ENCODE measurements at places on chromosomes 5 and 9.

DNA sequence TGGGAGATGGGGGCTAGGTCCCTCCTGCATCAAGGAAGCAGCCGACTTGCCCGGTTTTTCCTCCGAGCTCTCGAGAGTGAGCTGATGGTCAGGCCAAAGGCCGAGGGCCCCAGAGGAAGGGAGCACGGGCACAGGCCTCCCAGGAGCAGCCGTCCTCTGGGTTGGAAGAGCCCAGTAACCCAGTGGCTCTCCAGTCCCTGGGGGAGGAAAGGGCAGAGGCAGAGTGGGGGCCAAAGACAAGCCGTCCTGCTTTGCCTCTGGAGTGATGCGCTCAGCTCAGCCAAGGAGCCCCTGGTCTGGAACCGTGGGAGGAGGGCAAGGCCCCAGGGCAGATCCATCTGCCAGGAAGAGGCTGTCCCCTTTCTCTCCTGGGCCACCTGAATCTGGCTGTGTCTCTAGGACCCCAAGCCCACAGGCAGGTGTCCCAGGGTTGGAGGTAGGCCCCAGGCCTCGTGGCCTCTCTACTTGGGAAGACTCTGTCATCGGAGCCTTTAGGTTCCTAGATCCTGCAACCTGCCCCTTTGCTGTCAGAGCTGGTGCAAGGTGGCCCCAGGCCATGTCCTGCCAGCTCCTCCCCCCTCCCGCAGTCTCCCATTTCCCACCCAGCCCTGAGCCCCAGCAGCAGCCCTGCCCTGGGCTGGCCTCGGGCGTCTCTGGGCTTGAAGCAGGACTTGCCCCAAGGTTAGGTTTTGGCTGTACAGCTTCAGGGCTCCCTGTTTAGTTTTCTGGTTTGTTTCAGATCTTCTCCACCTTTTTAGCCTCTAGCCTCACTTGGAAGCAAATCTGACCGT, 224.1 kb downstream of the CACNA1B start:
- DNase-seq = no peak

DNA sequence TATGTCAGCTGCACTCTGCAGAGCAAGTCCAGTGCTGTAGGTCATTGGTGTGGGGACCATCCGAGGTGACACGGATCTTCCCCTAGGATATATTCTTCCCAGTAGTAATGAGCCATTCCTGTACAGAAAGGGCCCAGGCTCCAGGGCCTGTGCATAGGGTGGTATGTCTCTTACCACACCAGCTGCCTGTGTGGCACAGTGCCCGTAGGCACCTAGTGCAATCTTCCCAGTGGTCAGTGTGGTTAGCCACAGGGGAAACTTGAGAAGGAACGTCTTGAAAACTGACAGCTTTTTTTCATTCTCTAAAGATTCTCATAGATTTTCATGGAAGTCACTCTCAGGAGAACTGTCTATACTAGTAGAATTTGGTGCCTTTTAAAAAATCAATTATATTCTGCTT, 39.8 kb downstream of the CYSTM1 start:
- DNase-seq = no peak

DNA sequence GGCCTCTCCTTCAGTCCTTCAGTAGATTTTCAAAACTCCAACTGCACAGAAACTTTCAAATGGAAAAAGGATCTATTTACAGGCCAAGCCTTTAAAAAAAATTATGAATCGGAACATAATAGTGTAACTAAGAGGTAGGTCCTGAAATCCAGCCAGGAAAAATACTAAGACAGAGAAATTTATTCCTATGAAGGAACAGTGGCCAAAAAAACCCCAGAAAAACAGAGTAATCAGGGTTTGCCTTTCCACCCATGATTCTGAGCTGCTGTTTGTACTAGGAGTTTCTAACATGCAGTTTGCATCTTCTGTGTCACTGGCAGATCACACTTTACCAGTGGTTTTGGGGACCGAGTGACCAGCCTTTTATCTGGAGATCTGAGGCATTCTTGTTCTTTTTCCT, 93.1 kb upstream of the TMED7 start:
- no peak for DNase-seq

DNA sequence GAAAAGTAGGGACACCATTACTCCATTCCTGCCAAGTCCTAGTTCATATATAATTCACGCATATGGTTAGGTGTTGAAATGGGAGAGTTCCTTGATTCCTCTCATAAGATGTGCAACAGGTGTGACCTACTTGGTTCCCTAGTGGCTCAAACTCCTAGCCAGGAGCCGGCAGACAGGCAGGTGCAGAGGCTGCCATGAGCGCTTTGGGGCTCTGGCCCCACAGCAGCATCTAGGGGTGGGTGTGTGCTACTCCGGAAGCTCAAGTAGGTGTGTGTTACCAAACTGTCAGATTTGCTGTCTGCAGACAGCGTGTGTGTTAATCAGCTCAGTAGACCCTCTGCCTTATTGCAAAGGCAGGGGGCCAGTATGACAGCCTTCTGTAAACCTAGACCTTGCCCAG, 1652.4 kb upstream of the ACO1 start:
- DNase-seq = no peak

- DNase-seq = no peak
Measured at GRCh38 chr5:142684508-142685041, 1.3 kb downstream of the FGF1 start.

GRCh38 chr5:135546912-135547311, 11.1 kb upstream of the NEUROG1 start:
- DNase-seq = no peak

GRCh38 chr5:76529464-76530344, 93.5 kb downstream of the F2RL2 start:
- DNase-seq = no peak

DNA sequence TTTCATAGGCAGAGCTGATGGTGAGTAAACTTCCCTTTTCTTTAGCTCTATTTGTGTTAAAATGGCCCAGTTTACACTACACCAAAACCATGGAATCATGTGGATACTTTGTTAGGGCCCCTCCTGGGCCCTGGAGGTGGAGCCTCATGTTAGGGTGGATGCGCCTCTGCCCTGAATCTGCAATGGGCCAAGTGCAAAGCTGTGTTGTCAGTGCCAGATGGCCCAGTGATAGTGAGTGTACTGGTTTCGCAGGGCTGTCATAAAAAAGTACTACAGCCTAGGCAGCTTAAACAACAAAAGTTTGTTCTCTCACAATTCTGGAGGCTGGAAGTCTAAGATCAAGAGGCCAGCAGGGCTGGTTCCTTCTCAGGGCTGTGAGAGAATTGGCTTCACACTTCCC, 64.8 kb downstream of the HSPA4 start:
- no peak for DNase-seq

- no peak for DNase-seq
Measured at GRCh38 chr5:64854855-64855254, 86.1 kb downstream of the CWC27 start.

GRCh38 chr9:136606687-136607333, 55.9 kb upstream of the EGFL7 start:
- no peak for DNase-seq

DNA sequence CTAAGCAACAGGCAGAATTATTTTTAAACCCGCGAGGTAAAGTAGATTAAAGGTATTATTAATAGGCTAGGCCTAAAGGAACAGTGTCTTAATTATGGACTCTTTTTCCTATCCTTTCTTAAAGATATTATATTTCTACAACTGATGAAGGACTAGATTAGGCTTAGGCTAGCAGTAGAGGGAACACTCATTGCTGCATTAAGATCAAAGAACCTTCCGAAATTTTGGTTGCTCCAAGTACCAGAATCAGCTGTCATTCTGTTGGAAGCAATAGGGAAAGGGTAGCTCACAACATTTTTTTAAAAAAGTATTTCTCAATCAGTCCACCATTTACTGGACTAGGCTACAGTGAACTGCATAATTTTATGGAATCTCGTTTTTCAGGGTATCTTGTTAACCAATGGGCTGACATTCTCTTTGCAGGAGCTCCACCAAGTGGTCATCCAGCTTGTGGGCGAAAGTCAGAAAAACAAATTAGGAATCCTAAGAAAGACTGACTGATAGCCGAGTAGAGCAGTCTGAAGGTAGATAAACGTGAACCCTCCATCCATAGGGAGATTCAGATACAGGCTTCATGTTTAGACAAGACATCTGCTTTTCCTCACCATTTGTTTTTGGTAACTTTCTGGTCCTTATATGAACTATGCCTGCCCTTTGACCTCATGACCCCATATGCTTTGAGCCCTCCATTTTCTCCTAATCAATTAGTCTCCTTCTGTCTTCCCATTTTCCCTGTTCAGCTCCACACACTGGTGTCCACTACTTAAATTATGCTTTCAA, 103.6 kb upstream of the CHD1 start:
- DNase-seq = peak; percentile 48

- DNase-seq = peak; percentile 28
Measured at GRCh38 chr5:78586251-78586650, 62.3 kb downstream of the LHFPL2 start.

DNA sequence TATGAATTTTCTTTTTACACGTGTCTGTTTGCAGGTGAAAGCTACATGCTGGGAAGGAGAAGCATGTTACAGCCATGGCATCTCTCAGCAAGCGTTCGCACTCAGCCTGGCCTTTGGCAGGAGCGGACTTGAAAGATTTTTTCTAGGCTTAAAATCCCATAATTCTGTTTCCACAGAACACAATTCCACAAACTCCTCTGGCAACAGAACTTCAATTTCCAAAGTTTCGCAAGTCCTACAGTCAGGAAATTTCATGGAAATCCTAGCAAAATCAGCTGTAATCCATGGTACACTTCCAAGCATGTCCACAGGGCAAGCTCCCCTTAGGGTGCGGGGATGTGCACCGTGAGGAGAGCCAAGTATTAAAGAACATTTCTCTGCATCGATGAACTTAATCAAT, 35.9 kb downstream of the SUB1 start:
- no peak for DNase-seq

- no peak for DNase-seq
Measured at GRCh38 chr5:102554728-102555127, 55.9 kb upstream of the SLCO6A1 start.

DNA sequence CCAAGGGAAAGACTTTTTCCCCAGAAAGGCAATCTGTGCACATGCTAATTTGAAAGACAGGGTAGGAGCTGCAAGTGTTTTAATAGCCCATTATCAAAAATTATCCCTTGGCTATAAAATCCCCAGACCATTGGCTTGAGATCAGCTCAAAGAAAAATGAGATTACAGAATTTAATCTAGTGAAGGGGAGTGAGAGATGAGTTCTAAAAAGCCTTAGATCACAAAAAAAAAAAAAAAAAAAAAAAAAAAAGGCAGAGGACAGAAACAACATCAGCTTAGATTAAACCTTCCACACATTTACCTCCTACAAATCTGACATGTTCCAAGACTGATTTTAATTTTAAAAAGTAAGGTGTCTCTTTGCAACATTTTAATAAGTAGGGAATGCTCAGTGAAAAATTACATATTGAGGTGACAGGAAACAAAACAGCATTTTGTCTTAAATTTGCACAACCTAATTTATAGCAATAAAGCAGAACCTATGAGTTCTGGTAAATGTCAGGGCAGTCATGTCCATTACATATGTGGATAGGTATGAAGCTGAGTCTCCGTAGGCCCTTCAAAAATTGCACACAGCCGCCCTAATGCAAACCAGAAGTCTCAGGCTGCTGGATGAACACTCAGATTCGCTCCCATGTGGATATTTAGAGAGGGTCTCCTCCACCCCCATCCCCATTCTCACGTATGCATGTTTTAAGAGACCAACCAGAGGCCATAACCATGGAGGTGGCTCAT, 43.4 kb downstream of the NFIB start:
- DNase-seq = no peak

- DNase-seq = no peak
Measured at GRCh38 chr5:115291397-115291796, 5.1 kb downstream of the CCDC112 start.

DNA sequence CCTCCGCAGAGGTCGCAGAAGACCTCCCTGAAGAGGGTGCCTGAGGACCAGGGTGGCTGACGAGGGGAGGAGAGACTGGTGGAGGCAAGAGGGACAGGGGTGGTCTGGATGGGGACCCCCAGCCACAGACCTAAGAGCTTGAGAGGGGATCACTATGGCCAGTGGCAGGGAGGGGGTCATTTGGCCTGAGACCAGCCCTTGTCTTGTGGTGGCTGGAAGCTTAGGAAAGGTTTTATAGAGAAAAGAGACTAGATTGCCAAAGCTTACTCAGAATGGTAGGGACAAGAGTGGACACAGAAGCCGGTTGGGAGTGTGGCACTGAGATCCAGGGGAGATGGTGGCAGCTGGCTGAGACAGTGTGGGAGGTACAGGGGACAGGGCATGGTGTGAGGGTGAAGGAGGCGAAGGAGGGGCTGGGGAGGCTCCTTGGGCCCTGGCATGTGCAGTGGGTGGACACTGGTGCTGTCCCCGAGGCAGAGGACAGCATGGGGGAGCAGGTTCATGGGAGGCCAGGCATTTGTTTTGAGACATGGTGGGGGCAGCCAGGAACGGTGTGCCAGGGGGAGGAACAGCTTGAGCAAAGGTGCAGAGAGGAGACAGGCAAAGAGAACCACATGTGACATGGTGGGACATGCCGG, 123.0 kb downstream of the C9orf50 start:
- DNase-seq = no peak

GRCh38 chr5:152638996-152639552, 234.0 kb upstream of the NMUR2 start:
- no peak for DNase-seq

DNA sequence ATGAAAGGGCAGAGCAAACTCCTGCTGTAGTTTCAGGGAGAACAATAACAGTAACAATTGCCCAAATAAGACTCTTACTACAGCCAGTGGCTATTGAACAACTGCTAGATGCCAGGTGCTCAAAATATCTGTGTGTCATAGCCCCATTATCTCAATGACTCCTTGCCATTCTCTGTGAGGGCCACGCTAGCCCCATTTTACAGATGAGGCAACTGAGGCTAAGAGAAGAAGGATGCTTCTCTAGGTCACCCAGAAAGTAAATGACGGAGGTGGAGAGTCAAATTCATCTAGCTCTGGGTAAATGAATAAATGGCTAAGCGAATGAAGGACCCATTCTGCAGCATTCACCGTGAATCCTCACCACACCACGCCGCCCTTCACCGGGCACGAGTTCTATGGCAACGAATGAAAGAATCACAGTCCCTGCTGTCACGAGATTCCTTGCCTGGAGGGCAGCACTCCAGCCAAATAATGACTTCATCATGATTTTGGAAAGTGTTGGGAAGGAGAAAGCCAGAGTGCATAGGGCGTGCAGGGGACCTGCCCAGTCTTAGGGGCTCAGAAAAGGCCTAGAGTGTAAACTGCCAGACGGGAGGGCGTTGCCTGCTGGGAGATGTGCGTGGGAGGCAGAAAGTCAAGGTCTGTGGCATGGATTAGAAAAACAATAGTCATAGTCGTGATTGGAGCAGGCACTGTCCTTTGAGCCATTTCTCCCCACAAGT, 147.2 kb downstream of the C9orf50 start:
- no peak for DNase-seq

- no peak for DNase-seq
Measured at GRCh38 chr9:1604942-1605560, 410.1 kb upstream of the SMARCA2 start.

DNA sequence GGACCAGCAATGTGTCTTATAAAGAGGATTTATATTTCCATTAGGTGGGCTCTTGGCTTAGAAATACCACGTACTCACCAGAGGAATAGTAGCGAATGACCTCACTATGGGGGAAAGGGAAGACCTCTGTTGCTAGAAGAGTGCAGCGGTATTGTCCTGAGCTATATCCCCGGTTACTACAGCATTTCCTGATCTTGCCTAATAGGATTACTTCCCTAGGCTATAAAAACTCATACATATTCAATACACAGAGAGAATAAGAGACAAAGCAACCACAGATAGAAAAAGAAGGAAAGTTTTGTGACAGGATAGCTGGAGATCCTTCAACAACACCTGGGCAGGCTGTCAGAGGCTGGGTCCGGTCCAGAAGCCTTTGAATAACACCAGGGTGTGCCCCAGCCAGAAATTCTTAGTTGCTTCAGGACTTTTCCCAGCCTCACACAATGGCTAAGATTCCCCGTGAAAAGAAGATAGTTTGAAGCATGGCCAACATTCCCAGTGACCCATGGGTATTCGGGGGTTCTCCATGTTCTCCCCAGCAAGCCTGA, 85.4 kb downstream of the TRIM36 start:
- DNase-seq = no peak

Data from CD4-positive, alpha-beta T cell treated with Interleukin-1 beta for 1 hour (primary cell).